ENCODE measurements at places on chromosomes 7 and 10. TPM values are rescaled to one million over a fixed set of nuclear protein-coding genes. Genes with fewer than 3 reads are reported as not detected.

- no peak for DNase-seq
Observed at GRCh38 chr10:48500771-48501170, 104.1 kb downstream of the ARHGAP22 start.

- DNase-seq, result no peak
Observed at GRCh38 chr7:134396031-134396430, 62.9 kb downstream of the AKR1B1 start.

GRCh38 chr10:65581426-65582026, 1344.3 kb upstream of the LRRTM3 start:
- DNase-seq, result no peak

DNA sequence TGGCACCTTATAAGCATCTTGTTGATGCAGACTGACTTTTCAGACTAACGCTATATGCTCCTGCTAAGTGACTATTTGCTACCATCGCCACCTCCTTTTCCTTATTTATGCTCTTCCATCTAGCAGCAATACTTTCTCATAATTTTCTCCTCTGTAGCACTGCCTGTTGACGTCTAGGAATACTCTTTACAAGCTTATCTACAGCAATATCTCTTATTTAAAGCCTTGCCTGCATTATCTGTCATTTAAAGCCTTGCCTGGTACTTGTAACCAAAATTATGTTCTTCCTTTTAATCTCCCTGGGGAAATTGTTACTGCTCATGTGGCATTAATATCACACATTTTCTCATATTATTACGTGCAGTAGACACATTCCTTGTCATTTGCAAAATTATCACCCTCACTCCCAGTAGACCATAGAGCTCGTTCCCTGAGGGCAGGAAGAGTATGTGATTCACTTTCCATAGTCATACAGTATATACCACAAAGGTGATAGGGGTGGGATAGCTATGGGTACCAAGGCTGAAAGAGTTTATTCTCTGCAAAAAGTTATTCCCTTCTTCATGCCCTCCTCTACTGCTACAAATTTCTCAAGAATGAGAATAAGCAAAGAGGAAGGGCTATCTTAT, 359.7 kb upstream of the PCDH15 start:
- no peak for DNase-seq

GRCh38 chr7:18437101-18437500, 58.4 kb upstream of the HDAC9 start:
- DNase-seq, result no peak

DNA sequence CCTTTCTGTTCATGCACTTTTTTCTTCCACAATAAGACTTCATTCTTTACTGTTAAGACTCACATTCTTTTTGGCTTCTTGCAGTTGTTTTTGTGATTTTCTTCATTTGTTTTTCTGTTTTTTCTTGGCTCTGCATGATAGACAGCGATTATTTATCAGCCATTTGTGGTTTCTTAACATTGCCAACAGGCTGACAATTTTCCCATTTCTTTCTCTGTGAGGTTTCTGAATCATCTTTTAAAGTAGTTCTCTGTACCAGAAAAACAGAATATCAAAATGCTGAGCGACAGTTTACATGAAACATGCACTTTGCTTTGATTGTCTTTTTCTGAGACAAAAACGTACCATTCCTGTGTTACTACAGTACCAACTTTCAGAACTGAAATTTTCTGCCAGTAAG, 334.2 kb upstream of the MAGI2 start:
- DNase-seq, result no peak

DNA sequence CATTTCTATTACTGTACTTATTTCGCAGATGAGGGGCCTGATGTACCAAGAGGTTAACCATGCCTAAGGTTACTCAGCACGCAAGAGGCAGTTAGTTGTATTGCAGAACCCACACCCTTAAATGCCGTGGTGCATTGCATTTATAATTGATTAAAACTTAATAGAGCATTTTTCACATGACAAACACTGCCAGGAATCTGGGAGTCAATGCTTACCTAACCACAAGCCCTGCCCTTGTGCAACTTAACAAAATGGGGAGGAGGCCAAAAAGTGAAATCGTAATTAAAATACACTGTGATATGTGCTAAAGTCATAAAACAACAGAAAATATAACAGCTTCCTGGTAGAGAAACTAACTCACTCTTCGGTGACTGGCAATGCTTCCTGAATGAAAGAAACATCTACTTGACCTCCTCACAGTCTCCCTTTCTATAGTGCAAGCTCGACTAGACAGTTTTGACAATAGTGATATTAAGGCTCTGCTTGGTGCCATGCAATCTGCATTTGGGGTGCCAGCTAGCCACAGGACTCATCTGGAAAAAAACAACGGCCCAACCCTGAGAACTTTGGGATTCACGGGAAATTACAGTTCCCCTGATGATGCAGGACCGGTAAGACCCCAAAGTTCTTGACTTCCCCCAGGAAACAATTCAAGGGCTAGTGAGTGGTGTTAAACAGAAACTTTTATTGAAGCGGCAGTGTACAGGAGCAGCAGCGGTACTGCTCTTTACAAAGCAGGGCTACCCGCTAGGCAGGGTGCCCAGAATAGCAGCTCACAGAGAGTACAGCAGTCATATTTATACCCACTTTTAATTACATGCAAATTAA, 612.4 kb downstream of the TNS3 start:
- no peak for DNase-seq

GRCh38 chr10:4984223-4984622, 19.4 kb downstream of the AKR1C2 start:
- DNase-seq, result no peak

GRCh38 chr10:1074748-1075308, 18.6 kb downstream of the WDR37 start:
- no peak for DNase-seq

DNA sequence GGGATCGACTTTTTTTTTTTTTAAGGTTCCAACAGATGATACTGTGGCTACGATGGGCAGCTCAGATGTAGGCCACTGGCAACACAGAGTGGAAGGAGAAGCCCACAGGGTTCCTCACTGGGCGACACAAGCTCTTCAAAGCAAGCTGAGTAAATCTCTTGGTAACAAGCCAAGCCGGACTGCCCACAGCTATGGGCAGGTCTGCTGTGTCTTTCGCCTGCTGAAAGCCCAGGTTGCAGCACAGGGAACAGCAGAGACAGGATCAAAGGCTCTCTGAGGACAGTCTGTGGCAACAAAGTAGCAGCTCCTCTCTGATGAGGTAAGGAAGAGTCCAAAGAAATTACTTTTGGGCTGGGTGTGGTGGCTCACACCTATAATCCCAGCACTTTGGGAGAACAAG, 83.6 kb downstream of the KCNMA1 start:
- DNase-seq, result no peak

GRCh38 chr7:5424749-5425506, 1.3 kb upstream of the TNRC18 start:
- no peak for DNase-seq

DNA sequence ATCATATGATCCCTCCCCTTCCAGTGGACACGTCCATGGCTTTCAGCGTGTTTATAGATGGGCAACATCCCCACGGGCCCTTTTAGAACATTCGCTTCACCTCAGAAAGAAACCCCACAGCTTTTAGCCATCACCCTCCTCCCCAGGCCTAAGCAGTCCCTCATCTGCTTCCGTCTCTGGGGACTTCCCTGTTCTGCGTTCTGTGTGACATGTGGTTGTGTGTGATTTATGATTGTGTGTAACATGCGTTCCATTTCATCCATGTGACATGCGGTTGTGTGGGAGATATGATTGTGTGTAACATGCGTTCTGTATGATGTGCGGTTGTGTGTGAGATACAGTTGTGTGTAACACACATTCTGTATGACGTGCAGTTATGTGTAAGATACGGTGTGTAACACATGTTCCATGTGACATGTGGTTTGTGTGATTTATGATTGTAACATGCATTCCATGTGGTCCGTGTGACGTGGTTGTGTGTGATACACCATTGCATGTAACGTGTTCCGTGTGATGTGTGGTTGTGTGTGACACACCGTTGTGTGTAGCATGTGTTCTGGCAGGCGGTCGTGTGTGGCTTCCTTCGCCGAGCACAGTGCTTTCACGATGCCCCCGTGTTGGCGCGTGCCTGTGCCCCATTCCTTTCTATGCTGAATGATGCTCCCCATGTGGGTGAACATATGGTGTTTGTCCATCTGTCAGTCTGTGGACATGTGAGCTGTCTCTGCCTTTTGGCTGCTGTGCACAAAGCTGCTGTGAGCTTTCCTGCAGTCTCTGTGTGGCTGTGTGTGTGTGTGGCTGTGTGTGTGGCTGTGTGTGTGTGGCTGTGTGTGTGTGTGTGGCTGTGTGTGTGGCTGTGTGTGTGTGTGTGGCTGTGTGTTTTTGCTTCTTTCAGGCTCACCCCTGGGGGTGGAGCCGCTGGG, 26.2 kb downstream of the PWWP2B start:
- DNase-seq, result no peak

GRCh38 chr7:28397141-28397540, 15.2 kb upstream of the CREB5 start:
- no peak for DNase-seq

DNA sequence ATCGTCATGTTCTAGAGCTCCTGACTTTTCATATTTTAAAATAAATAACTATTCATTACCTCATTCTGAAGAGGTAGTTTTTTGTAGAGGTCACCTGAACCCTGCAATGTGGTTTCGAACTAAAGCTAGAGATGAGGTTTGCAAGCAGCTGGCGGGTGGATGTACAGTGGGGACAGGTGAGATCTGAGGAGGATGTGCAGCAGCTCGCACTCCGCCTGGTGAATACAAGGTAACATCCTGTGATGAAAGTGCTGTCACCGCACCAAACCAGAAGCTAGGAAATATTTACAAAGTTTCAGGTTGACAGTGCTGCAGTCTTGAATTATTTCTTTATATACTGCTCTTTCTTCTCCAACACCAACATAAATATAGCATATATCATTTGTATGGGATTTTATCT, 26.5 kb downstream of the NDUFB2 start:
- peak; percentile 49 for DNase-seq

GRCh38 chr7:80453699-80454340, 58.0 kb downstream of the GNAT3 start:
- DNase-seq, result no peak

DNA sequence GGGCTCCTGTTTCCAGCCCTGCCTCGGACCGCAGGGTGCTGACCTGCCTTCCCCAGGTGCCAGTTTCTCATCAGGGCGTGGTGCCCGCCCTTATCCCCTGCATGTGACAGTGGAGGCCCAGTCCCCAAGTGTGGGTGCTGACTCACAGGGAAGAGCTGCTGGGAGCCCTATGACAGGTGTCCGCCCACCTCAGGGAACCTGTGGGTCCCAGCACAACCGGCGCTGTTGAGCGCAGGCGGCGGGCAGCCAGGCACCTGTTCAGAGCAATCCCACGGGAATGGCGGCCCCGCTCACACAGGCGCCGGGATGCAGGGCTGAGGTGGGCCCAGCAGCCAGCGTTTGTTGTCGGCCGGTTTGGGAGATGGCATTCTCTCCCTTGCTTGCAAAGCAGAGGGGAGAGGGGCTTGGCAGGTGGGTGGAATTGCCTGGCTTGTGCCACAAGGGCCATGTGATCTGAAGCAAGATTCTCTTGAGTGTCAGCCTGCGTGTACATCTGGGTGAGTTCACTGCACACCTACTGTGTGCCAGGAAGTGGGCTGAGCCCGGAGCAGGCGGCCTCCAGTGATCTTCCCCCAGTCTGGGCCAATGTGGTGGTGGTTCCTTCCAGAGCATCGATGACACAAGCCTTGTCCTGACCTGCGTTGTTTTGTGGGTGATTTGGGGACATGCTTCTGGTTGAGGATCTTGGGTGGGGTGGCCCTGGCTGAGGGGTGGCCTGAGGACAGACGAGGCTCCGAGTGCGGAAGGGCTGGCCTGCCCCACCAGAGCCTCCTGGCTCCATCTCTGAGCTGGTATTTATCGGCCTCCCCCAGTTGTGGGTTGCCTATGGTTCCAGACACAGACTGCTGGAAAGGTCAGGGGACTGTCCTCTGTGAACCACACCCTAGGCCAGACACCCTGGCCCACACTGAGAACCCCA, 2.4 kb downstream of the PWWP2B start:
- DNase-seq, result no peak

- DNase-seq, result peak; percentile 40
Observed at GRCh38 chr7:93890464-93891068, at the start of gene TFPI2. Gene TFPI2, minus strand, starts transcription at chr7:93890753. Its CDS starts 75 bp downstream, at chr7:93890678.

GRCh38 chr10:101450277-101451080, 96.5 kb downstream of the BTRC start:
- no peak for DNase-seq

DNA sequence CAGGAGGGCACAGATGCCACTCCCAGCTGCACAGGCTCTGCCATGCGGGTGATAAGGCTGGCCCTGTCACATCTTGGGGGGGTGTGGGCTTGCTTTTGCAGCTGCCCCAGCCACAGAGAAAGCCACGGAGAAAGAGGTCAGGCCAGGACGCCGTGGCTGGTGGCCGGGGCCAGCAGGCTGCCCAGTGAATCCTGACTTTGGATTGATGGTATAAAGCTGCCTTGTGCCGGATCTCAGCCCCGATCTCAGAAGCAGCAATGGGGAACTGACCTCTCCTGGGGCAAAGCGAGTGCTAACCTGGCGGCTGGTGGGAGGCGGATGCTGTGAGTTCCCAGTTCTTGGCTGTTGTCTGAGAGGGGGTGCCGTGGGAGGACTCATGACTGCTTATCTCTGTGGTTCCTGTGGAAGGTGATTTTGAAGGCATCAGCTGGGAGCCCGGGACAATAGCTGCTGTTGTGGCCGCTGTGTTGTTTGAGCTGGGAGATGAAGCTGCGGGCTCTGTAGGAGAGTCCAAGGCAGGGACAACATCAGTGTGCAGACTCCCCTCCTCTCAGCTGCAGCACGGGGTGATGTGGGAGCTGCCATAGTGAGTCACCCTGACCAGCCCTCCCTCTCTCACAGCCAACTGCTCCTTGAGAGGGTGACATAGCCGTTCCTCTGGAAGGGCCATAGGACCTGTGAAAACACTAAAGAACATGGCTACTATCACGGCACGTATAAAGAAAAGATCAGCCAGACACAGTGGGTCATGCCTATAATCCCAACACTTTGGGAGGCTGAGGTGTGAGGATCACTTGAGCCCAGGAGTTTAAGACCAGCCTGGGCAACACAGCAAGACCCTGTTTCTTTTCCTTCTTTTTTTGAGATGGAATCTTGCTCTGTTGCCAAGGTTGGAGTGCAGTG, 17.0 kb downstream of the IL15RA start:
- DNase-seq, result no peak

FANK1 gene
- total RNA-seq, result 1.1 TPM

SLC26A3 gene
- not detected for total RNA-seq

DNAJC12 gene
- total RNA-seq, result 47.1 TPM

TBXAS1 gene
- total RNA-seq, result 1.5 TPM

FAM13C gene
- total RNA-seq, result 0.21 TPM

AKR1B1 gene
- 116 TPM for total RNA-seq

PRLHR gene
- not detected for total RNA-seq

NPY gene
- not detected for total RNA-seq

All from activated naive CD8-positive, alpha-beta T cell treated with anti-CD3 and anti-CD28 coated beads for 36 hours (primary cell).